Esophagus mucosa (tissue), 1 donor: ENCODE measurements at places on chromosomes 6 and 20. TPM values are rescaled to one million over a fixed set of nuclear protein-coding genes. Genes with fewer than 3 reads are reported as not detected.

DNA sequence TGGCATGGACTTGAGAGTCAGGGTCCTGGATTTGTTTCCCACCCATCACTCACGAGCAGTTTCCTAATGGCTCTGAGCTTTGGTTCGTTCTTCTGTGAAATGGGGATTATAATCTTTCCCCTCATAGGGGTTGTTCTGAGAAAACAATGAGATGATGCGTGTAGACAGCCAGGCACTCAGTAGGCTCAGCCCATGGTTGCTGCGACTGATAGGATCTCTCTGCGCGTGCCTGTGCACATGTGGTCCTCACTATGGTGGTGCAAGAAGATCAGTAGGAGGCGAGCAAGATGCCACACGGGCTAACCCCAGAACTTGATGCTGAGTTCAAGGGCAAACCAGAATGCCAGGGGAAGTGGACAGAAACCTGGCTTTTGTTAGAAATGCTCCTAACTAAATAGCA is 153.5 kb upstream of the KCNG1 start:
- no peak for ATAC-seq

GRCh38 chr6:29680416-29680815 is 536 bp downstream of the ZFP57 start:
- ATAC-seq: no peak

- ATAC-seq: no peak
Observed at GRCh38 chr20:5811746-5812145, 61.5 kb downstream of the SHLD1 start.

- peak; percentile 73 for ATAC-seq
Observed at GRCh38 chr6:125584468-125584939, 164.9 kb upstream of the HEY2 start.

GRCh38 chr20:60715172-60715571 is 536.9 kb upstream of the CDH4 start:
- ATAC-seq: no peak

DNA sequence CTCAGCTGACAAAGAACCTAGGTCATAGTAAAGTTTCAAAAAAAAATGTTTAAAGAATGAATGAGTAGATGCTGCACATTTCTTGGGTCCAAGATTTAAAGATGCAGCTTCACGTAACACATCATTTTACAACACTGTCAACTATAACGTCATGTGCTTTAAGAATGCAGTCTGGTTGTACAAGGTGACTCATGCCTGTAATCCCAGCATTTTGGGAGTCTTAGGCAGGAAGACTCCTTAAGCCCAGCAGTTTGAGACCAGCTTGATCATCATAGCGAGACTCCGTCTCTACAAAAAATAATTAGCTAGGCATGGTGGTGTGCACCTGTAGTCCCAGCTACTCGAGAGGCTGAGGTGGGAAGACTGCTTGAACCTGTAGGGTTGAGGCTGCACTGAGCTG is 21.9 kb downstream of the SLC17A5 start:
- ATAC-seq: peak; percentile 64

DNA sequence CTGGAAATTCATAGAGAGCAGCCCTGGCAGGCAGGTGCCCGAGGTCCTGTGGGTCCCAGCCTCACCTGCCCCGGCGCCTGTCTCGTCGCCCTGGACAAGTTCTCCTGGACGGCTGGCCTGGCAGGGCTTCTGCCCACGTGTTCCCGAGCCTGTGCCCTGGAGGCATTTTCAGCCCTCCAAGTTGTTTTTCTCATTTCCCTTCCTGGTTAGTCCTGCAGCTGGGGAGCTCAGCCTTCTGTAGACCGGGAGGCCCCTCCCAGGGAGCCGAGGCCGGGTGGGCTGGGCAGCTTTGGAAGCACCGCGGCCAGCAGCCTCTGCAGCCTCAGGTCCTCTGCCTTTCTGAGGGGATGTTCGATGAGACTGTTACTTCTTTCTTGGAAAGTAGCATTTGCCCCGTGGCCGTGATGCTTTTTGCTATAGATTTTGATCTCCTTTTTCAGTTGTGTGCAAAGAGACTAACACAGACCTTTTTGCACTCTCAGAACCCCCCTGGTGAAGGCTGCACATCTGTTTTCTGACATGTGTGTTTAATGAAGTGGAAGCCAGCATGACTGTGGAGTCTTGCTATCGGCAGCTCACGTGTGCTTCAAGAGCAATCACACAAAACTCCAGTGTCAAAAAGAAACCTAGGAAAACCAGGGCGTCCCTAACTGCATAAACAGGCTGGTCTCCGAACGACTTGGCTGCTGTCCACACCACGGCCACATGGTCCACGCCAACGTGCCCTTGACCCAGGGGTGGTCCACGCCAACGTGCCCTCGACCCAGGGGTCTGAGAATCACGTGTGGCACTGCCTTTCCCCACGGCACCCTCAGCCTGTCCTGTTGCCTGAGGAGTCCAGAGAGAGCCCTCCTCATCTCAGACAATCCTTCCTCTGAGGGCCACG is 207.5 kb downstream of the SMOC2 start:
- peak; percentile 13 for ATAC-seq

DNA sequence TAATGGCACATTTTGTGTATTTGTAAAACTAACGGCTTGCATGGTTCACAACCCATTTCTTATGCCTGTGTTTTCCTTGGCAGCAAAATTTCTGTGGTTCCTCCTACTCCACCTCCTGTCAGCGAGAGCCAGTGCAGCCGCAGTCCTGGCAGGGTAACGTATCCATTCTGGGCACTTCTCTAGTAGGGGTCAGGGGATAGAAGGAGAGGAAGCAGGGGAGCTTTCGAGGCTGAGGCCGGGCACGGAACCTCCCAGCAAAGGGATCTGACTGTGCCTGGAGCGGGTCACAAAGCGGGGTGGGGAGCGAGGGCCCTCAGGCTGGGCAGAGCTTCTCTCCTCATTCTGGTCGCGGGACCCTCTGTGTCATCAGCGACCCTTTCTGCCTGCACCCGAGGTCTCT is 58.4 kb downstream of the SYTL3 start:
- no peak for ATAC-seq

DNA sequence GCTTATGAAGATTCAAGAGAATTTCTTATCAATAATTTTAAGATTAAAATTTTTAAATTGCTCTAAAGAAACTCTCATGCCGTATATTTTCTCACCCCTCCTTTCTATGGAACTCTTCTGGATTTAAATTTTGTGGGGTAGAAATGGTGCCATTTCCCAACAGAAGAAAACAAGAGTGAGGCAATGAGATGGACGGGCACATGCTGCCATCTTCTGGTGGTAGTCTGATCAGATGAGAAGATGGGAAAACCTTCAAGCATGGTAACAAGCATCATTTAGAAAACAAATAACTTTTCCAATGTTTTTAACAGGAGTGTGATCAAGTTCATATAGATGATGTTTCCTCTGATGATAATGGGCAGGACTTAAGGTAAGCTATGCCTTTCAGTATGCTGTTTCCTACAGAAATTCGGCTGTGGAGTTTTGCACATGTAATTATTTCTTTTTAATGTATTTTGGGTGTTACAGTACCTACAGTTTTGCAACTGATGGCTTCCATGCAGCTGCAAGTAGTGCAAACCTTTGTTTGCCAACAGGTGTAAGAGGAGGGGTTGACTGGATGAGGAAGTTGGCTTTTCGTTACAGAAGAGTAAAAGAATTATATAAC is 271.4 kb downstream of the EYA4 start:
- no peak for ATAC-seq

DNA sequence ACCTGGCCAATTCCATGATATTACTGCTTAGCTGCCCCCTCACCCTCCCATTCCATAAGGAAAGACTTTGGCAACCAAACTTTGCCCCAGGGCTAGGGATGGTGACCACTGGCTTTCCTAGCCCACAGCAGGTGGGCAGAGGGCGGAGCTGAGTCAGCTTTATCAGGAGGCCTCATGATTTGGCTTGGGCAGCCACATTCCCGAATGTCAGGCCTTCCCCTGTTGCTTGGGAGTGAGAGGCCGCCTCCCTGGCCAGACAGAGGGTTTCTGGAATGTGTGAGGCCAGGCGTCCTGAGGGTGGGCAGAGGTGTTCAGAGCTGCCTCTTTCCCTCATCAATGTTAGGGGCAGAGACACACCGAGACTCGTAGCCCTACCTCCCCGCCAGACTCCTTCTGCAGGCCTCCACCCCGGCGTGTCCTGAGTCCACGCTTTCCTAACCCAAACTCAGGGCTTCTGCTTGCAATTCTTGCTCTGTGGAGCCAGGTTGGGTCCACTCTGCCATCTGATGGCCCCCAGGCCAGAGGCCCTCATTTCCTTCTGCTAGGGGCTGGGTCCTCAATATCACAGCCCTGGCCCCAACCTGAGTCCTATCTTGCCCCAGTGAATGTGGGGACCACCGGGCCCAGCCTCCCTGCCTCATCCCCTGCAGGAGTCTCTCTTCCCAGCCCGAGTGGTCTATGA is 19.3 kb downstream of the UQCC2 start:
- no peak for ATAC-seq

DNA sequence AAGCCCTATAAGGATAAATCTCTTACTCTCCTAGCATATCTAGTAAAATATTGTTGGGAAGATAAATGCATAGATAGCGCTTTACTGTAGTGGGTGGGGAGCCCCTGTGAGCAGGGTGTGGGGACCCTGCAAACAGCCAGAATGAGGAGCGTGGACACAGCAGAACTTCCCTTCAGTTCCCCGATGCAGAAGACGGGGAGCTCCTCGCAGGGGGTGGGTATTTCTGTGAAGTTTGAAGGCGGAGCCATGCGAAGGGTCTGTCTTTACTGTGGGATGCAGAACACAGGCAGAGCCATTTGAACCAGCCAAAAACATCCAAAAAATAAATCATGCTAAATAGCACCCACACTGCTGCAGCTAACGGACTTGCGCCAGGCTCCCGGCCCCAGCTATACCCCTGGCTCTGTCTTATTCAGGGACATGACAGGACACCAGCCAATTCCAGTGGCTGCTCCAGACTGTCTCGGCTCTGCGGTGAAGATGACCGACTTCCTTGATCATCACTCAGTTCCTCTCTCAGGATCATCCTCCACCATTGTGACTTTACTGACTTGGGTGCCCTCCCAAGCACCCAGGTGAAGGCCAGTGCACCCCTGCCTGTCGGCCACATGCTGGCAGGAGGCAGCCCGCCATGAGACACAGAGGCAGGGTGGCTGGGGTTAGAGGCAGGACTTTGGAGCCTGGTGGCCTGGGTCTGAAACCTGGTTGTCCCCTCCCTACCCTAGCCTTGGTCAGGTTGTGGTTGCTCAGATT is 134.5 kb downstream of the SMOC2 start:
- no peak for ATAC-seq

DNA sequence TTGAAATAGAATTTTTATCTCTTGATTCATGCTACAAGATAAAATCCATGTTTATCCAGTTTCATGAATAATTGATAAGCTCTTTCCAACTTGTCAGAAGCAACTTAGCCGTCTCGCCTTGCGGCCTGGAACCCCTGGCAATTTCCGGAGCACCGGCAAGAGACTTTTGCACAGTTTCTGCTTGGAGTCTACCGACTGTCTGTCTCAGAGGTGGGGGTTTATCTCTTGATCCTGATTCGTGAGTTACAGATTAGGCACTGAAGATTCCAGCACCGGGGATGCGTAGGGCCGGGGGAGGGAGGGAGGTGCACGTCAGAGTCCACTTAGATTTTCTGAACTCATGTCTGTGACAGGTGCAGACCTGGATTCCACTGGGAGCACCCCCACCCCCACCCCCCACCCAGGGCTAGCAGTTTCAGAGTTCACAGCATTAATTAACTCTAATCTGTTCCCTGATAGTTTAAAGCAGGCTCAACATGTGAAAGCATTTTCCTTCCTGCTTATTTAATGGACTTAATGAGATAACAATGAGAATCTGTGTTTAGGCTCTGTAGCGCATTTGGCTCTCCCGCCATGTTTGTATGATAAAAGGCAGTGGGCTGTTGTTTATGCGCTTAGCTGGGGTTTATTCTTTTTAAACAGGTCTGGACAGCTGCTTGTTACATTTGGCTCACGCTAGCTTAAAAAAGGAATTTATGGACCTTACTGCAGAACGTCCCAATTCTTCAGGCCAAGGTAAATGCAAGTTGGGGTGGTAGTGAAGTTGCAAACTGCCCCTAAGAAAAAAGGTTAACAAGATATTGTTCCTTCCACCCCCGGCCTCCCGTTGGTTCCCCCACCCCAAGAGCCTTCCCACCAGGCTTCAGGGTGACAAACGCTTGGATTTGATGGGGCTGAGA is 8.1 kb upstream of the APCDD1L start:
- ATAC-seq: no peak

DNA sequence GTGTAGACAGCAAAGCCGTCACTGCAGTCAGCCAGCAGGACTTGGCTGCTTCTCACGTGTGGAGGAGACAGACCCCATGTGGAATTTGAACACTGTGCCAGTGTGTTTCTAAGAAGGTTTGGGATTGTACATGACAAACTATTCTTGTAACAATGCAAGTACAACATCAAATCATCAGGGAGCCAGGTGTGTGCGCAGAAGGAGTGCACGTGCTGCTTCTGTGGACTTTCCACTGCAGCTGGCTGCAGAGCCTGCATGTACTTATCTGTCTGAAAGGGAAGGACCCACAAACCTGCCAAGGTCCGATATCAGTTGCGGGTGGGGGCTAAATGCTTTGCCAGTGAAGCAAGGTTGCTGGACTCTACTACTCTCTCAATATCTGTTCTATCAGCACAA is 211.6 kb downstream of the WDR27 start:
- no peak for ATAC-seq

DNA sequence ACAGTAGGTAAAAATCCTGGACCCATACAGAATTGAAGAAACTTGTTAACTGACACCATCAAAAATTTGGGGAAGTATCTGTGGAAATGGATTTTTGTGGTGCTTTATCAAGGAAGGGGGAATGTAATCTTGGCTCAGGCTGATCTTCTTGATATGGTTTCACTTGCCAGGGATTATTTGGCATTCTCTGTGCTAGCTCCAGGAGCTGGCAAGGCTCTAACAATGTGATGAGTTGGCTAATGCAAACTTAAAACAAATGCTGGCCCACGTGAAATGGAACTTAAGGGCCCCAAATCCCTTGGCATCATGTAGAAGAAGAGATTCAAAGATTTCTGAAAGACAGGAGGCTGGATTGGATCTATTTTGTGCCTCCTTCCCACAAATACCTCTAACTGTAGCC is 13.1 kb downstream of the KCNS1 start:
- no peak for ATAC-seq

DNA sequence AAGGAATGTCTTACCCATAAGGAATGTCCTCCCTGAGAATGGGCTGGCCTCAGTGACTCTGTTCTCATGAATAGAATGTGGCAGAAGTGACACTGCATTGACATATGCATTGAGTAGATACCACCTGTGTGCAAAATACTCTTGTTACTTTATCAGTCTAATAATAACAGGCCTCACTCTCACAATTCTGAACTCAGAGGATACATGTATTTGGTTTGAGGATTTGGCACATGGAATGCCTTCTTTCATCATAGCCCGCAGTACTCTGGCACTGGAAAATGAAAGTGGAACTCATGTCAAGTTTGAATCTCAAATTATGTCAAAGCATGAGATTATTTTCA is 52.9 kb upstream of the PLCB4 start:
- ATAC-seq: no peak

PACSIN1 gene
- not detected for total RNA-seq

OPRL1 gene
- total RNA-seq: 0.12 TPM

TMEM244 gene
- not detected for total RNA-seq

SOBP gene
- total RNA-seq: 0.32 TPM

JPH2 gene
- 1.0 TPM for total RNA-seq

LGSN gene
- total RNA-seq: not detected

KCNK16 gene
- total RNA-seq: not detected
